Activated T-helper 1 cell treated with Interleukin-2 at 50 U/mL for 16 hours (primary cell): ENCODE measurements at places on chromosomes 6 and 20.
A peak's percentile ranks its signal among the peaks of the same experiment; 100 is the strongest.

DNA sequence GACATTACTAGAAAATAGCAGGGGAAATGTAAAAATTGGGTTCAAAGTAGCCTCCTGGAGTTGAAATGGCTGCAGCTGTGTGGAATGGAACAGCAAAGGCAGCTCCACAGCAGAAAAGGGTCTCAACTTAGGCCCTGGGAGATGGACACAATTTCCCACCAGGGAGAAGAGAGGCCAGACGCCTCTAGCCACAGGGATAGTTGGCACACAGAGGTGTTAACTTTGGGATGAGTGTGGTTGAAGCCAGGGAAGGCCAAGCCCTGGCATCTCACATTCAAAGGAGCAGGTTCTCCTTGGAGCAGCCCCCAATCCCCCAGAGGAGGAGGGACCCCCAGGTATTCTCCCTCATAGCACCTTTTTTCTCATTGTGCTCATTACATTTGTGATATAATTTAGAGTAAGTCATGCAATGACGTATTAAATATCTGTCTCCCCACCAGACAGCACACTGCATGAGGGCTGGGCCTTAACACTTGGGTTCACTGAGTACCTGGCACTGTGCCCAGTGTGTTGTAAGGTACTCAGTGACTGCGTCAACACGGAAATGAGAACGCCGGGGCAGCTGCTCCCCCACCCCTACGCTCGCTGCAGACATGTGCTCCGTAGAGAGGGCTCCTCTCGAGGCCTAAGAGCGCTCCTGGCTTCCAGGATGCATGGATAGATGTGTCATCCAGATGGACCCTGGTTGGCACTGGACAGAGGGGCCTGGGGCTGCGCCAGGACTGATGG is 76.0 kb upstream of the CD93 start:
- no peak for DNase-seq

- peak; percentile 5 for DNase-seq
Measured at GRCh38 chr20:51661609-51662178, 106.5 kb downstream of the ATP9A start.

DNA sequence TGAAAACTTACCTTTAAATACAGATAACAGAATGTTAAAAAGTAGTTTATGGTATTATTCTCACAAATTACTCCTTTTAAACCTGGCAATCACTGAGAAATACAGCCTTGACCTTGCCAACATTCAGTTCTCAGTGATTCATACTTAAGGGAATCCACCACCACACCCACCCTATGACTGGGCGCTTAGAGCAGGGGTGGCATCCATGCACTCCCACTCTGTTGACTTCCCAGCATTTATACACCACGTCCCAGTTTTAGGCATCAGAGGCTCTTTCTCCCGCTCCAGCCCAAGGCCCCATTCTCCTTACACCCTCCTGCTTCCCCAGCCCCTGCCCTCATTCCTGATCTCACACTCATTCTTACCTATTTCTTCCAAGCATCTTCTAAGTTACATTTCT is 16.3 kb downstream of the TRAF3IP2 start:
- DNase-seq: no peak

GRCh38 chr6:57019434-57019833 is 27.1 kb upstream of the KIAA1586 start:
- no peak for DNase-seq

DNA sequence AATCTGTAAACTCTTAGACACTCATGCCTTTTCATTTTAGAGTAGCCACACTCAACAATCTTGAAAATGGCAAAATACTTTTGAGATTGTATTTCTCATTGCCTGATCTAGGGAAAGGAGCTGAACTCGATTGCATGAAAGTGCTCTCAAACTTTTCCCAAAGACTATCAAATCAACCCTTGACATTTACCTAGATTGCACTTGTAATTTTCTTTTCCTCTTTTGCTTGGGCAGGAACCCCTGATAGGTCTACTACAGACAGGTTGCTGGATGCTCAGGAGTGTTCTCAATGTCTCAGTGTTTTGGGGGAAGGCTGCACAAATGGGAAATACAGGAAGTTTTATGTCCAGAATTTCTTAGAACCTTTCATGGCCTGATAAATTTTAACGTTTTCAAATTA is 468.0 kb upstream of the GJE1 start:
- DNase-seq: no peak

GRCh38 chr20:56995635-56996075 is 270.8 kb downstream of the BMP7 start:
- no peak for DNase-seq

DNA sequence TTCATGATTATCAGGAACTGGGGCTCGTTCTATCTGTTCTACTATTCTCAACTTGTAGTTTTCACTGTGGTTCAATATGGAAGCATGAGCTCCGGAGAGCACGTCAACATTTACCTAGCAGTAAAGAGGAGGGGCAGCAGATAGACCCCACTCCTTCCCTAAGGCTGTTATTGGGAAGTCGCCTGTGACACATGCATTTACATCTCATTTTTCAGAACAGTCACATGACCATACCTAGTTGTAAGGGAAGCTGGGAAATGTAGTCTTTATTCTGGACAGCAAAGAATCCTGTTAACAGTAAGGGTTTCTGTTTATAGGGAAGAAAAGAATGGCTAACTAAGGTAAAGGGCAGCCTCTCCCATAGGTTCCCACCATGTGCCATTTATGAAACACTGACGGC is 158.3 kb downstream of the ZFP64 start:
- DNase-seq: no peak

DNA sequence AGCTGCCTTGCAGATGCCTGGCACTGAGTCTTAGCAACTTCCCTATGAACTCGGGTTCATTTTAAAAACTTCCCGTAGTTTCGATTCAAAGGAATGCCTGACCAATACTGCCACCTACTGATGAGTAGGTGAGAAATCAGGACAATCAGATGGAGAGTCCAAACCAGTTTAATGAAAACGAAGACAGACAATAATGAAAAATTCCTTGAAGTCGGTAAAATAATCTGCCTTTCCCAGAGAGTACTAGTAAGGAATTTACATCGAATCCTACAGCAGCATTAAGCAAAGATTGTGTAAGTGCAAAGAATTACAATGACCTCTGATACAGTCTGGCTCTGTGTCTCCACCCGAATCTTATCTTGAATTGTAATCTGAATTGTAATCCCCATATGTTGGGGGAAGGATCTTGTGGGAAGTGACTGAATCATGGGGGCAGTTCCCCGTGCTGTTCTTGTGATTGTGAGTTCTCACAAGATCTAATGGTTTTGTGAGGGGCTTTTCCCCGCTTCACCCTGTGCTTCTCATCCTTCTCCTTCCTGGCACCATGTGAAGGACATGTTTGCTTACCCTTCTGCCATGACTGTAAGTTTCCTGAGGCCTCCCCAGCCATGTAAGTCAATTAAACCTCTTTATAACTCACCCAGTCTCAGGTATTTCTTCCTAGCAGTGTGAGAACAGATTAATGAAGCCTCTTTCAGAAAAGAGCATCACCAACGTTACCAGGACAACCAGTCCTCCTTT is 134.4 kb downstream of the ARHGAP18 start:
- DNase-seq: no peak

- no peak for DNase-seq
Measured at GRCh38 chr20:64256282-64256935, 861 bp downstream of the PCMTD2 start.

DNA sequence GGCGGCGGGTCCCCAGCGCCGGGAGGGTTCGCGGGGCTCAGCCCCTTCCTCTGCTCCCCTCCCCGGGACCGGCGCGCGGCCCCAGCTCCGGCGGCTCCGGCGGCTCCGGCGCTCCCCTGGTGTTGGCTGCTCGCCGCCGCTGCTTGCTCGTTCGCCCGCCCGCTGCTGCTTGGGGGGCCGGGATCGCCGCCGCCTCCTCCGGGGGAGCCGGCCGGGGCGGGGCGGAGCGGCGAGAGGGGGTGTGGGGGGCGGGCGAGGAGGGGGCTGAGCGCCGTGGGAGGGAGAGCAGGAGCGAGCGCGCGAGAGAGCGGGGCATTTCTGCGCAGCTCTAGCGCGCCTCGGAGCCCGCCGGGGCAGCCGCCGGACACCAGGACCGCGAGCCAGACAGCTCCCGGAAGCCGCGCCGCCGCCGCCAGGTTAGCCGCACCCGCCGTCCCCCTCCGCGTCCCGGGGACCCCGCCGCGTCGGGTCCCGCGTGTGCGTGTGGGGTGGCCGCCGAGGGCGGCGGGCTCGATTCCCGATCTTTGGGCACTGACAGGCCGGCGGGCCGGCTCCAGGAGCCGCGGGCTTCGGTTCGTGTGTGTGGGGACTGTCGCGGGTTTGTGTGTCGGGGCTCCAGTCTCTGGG is 62.0 kb upstream of the EPB41L1 start:
- DNase-seq: no peak

DNA sequence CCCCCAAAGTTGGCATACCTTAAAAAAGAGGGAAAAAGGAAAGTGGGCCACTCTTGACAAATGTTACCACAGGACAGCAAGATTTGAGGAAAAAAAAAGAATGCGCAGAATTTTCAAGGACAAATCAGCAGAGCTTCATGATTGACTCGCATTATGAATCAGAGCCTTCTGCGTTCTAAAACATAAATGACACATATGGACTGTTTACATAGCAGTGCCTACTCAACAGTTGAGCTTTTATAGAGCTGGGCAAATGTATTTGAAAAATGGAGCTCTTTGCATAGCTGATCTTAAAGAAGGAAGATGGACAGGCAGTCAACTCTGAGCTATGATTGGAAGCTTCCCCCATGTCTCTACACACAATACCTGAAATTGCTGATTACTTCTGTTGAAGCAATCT is 213.2 kb upstream of the NT5E start:
- no peak for DNase-seq

DNA sequence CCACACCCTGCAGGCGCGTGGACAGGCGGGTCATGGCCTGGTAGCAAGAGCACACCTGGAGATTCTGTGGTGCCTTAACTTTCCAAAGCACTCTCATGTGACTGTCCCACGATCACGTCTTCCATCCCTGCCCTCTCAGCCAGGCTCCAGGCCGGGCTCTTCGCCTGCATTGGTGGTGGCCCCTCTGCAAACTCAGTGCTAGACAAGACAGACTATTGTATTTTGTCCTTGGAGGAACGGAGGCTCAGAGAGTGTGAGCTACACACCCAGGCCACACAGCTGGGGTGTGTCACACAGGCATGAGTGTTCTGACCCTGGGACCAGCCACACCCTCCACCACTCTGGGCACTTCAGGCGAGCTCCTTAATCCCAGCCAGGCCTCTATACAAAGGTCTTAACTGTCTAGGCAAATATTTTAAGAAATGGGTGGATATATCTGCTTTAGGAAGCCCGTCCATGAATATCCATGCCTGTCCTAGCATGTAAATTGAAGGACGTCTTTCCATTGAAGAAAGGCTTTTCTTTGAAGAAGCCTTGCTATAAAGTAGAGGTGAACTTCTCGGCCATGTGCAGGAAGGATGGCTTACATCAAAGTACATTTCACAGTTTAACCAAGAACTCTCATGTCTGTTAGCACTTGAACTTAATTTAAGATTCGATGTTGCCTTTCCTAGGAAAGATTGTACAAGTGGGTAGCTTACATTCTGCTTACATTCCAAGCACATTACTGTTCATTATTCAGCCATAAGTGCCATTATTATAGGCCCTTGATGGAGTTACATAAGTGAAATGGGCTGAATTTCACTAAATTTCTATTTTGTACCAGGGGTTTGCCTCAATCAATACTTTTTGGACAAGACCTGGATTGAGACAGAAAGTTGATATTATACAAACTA is 263.9 kb downstream of the DLL1 start:
- DNase-seq: no peak

DNA sequence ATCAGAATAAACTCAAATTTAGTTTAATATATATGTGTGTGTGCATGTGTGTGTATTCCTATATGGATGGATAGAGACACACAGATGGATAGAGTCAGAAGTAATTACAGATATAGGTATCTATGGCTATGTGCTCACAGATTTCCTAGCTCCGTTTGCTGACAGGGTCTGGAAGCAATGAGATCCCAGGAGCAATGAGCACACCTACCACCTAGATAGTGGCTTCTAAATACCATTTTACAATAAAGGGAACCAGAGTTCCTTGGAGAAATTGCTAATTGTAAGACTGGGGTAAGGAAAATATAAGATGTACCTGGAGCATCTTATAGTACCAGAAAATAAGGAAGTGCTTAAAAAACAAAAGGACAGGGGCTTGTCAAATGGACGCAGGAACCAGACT is 196.2 kb upstream of the PRDM1 start:
- DNase-seq: no peak

DNA sequence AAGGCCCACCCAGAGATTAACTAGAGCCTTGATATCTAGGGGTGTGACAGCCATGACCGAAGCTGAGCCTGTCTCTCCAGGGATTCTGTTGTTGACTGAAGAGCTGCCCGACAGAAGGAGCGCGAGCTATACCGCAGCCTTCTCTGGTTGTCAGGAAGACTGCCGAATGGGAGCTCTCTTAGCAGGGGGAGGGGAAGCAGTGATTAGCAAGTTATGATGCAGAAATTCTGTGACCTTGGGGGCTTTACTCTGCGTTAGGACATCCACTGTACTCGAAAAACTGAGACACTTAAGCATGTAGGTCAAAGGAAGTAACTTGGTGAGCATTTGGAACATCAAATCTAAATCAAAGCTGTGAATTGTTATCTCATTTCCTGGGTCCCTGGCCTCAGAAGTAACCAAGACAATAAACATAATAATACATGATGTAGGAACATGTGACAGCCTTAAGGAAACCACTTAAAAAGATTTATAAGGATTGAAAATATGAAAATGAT is 84.7 kb downstream of the MAP3K4 start:
- no peak for DNase-seq

- DNase-seq: no peak
Measured at GRCh38 chr20:23094213-23094896, 8.2 kb upstream of the CD93 start.

DNA sequence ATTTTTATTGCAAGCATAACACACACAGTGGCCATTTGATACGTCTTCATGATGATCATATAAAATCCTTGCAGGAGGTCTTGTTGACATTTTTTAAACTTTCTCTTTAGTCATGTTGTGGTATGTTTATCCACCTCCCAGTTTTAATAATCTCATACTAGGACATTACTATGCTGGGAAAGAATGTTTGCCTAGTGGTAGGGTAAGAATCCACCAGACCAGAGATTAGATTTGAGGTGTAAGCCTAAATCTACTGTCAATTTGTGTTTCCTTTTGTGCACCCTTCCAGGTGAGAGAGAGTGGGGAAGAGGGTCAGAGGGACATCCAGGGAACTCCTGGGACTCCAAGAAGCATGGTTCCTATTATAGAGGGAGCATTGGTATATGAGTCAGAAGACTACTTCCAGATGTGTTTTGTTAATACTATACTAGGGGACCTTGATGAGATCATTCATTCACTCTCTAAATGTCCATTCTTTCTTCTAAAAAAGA is 298.3 kb upstream of the SASH1 start:
- no peak for DNase-seq

DNA sequence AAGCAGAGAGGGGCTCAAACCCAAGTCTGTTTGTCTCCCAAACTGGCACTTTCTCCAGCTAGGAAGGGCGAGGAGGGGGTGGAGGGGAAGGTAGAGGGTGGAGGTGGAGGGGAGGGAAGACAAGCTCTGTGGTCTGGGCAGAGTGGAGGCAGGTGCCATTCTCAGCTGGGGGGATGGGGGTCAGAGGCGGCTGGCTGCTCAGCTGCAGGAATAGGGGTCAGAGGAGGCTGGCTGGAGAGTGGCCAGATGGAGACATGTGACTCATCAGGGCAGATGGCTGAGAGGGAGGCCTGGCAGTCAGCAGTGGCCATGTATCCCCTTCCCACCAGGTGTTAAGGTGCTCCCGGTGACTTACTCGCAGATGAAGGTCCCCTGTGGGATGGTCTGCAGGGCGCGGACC is 3.5 kb upstream of the SLC44A4 start:
- no peak for DNase-seq
